ENCODE measurements at places on chromosomes 16 and 17.

- H3K36me3 ChIP-seq = peaks cover 9% of the 10 kb centered on the region
- no peak overlapping the region for H3K4me3 ChIP-seq
- no peaks in the 10 kb centered on the region for H3K27me3 ChIP-seq
- no peak overlapping the region for H3K27ac ChIP-seq
- peaks cover 14% of the 10 kb centered on the region for H3K4me1 ChIP-seq
- DNase-seq = no peak
Measured at GRCh38 chr17:4858882-4859260, 25.7 kb downstream of the MINK1 start.

DNA sequence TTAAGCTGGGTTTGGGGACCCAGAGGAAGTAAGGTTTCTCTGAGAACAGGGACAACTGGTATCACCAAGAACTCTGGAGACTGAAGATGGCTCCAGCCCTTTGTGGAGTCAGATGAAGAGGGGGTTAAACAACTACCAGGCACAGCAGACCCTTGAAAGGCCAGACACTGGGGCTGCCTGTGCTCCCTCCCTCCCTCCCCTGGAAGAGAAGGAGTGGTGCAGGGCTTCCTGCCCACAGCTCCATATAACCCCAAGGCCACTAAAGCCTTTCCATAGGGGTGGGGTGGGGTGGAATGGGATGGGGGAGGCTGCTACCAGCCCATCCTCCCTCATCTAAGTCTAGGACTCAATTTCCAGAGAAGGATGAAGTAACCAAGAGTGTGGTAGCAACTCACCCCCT lies 66.7 kb downstream of the CCDC182 start:
- H3K4me3 ChIP-seq = no peak overlapping the region
- no peak overlapping the region for H3K27ac ChIP-seq
- no peaks in the 10 kb centered on the region for H3K27me3 ChIP-seq
- no peaks in the 10 kb centered on the region for H3K4me1 ChIP-seq

- DNase-seq = no peak
- no peak overlapping the region for H3K27ac ChIP-seq
- no peak overlapping the region for H3K4me3 ChIP-seq
- no peaks in the 10 kb centered on the region for H3K27me3 ChIP-seq
- no peaks in the 10 kb centered on the region for H3K4me1 ChIP-seq
Measured at GRCh38 chr16:11404603-11405002, 59.3 kb downstream of the RMI2 start.

- H3K4me1 ChIP-seq = no peaks in the 10 kb centered on the region
- no peaks in the 10 kb centered on the region for H3K27me3 ChIP-seq
- peaks cover 4% of the 10 kb centered on the region for H3K36me3 ChIP-seq
Measured at GRCh38 chr16:12515346-12515745, 288.3 kb downstream of the CPPED1 start.

Measured in activated CD4-positive, alpha-beta T cell treated with anti-CD3 and anti-CD28 coated beads for 36 hours (primary cell).